Left lung (tissue), 14 donors: ENCODE measurements at places on chromosomes 3 and 15.
A peak's percentile ranks its signal among the peaks of the same experiment; 100 is the strongest.

DNA sequence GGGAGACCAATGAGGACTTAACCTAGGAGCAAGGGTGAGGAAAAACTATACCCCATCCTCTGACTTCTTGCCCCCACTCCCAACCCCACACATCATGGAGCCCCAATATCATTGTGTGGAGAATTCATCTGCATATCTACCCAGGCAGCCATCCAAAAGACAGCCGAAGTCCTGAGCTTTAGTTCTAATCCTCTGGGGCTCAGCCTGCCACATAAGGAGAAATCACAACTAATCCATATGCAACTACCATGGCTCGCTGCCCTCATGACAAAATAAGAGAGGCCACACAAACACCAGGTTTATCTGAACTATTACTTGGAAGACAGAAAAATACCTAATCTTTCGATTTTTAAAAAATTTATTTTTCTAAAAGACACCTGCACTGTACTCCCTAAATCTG lies 17.7 kb downstream of the HEXA start:
- no peak for DNase-seq

DNA sequence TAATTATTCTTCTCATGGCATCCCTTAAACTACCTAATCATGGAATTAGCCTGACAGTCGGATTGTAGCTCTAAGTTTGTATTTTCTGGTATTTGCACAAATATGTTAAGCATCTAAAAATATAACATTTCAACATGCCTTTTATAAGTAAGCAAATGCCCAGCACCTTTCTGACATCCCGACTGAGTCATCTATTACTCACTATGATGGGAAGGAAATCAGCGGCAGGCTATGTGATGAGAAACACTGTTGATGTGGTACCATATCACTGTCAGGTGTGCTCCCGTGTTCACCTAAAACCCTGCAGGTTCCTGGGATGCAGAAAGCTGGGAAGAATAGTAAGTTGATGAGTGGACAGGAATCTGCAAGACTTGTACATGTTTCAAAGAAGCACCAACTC lies 367.8 kb upstream of the IL12A start:
- DNase-seq, result no peak

- no peak for DNase-seq
Measured at GRCh38 chr3:196962108-196962929, 6.3 kb downstream of the PIGZ start.

DNA sequence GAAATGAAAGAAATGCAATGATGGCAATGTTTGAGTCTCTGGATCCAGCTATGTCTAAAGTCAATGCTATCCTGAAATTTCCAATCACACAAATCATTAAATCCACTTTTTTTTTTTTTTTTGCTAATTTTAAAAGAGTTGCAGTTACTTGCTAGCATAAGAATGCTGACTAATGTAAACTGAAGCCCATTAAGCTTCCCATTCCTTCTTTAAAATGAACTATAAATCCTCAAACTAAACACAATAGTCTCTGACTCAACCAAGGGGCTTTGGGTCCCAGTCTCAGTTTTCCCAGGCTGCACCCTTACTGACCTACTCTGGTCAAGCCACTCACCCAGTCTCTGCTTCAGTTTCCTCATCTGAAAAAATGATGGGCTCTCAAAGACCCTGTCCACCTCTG lies 361.1 kb downstream of the ERC2 start:
- DNase-seq, result no peak

DNA sequence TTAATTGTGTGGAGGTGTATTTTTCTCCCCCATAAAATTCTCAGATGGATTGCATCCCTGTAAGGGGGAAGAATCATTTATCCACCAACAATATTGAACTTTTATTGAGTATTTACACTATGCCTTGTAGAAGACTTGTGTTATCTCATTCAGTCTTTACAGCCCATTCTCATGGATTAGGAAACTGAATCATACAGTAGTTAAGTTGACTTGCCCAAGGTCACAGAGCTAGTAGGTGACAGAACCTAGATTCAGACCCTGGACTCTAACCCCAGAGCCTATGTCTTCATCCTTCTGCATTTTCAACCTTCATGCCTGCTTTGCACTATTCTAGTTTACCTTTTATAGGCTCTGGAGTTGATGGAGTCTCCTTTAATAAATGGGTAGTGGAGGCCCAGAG lies 226.8 kb downstream of the LPP start:
- DNase-seq, result no peak

DNA sequence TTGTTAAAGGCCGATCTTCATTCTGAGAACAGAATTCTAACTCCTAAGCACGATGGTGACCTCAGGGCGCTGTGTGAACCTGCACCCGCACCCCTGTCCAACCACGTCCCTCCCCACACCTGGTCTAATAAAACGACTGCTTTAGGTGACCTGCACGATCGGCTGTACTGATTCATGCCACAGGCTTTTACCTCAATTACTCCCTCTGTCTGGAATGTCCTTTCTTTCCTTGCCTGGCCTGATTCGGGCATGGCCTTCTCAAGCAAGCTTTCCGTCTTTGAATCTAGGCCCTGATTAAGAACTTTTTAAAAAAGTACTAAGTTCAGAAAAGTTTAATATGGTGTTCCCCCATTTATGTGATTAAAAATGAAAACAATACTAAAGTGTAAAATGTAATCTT lies 842 bp upstream of the U2SURP start:
- DNase-seq, result no peak

- DNase-seq, result no peak
Measured at GRCh38 chr15:69648775-69649735, 196.4 kb downstream of the RPLP1 start.

DNA sequence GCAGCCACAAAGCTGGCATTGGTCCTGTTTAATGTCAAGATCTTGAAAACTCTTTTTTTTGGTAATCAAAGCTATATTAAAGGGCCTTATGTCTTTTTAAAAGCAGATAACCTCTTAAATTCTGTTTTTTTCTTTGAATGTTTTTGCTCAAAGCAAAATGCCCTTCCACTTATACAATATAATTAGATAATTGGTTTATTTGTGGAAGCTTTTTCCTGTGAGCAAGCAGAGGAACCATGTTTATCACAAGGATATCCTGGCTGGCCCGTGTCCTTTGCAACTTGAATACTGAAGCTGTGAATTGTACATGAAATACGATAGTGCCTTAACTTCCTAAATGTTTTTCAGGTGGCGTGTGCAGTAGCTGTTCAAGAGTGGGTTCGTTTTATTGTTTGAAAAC lies 2.6 kb downstream of the ST3GAL6 start:
- DNase-seq, result no peak

GRCh38 chr3:134242649-134243617 lies 7.7 kb downstream of the RYK start:
- DNase-seq, result no peak

DNA sequence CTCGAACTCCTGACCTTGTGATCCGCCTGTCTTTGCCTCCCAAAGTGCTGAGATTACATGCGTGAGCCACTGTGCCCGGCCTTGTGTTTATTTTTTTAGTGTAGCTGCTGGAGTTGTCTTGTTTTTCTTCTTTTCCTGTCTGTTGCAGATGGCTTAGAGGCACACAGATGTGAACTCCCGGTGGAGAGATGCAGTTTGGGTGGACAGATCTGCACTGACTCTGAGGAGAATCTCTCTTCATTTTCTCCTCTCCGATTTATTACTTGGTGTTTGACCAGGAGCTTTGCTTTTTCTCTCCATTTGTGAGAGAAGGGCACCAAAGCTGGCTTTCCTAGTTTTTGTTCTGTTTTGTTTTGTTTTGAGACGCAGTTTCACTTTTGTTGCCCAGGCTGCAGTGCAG lies 62.7 kb downstream of the USP13 start:
- no peak for DNase-seq

DNA sequence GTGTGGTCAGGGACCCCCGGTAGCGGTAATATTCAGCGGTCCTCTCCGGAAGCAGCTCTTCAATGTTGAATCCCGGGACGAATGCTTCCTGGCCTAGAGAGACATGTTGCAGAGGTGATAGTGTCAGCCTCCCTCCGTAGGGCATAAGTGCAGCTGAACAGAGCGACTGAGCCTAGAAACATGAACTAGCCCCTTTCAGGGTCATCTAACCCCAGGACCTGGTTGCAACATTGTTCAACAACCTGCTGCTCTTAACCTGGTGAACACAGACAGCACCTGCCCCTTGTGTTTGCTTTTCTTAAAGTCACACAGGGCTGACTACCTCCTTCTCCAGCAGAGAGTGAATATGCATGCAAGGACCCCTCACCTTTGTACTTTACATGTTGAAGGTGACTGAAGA lies 41.3 kb downstream of the CA12 start:
- no peak for DNase-seq

- DNase-seq, result no peak
Measured at GRCh38 chr3:194908496-194908895, 222.8 kb downstream of the FAM43A start.

- DNase-seq, result no peak
Measured at GRCh38 chr3:188370081-188370830, 216.3 kb downstream of the LPP start.

GRCh38 chr3:111277226-111277625 lies 205.6 kb downstream of the NECTIN3 start:
- DNase-seq, result peak; percentile 25

- no peak for DNase-seq
Measured at GRCh38 chr15:65816441-65816840, 24.3 kb upstream of the DENND4A start.

DNA sequence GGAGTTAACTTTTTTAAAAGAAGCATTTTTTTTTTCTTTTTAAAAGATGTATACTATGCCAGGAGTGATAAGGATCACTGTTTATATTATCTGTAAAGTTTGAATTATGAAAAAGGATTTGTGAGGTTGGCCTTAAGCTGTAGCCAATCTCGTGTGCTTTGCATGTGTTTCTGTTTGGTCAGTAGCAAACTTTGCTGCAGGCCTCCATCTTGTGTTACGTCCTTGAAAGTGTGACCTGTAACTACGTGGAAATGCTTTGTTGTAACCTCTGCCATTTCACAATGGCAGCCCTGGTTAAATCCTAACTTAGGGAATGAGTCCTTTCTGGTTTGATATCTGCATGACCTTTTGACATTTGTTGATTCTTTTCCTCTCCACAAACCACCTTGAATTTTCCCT lies 1345.6 kb downstream of the NSUN3 start:
- DNase-seq, result no peak

GRCh38 chr3:17137321-17137826 lies 252.6 kb downstream of the PLCL2 start:
- DNase-seq, result no peak

GRCh38 chr3:86990012-86990733 lies 776 bp downstream of the VGLL3 start:
- peak; percentile 35 for DNase-seq

DNA sequence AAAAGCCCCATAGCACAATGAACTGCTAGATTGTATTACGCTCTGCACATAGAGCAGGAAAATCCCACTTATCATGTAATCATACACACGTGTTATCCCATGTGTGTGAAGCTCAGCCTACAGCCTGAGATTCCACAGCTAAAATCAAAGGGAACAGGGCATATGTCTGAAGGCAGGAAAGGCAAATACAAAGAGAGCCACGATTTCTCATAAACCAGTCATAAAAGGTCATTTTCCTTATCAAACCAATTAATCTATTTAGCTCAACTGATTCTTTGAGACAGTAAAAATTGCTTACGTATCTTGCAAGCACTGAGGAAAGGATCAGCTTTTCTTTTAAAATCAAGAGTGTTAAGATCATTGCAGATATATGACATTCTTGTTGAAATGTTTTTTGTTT lies 199.5 kb upstream of the TBL1XR1 start:
- DNase-seq, result no peak

- DNase-seq, result no peak
Measured at GRCh38 chr3:107344722-107345121, 32.5 kb upstream of the CCDC54 start.
